Choroid plexus epithelial cell (primary cell): ENCODE measurements at places on chromosomes 5 and 9.

DNA sequence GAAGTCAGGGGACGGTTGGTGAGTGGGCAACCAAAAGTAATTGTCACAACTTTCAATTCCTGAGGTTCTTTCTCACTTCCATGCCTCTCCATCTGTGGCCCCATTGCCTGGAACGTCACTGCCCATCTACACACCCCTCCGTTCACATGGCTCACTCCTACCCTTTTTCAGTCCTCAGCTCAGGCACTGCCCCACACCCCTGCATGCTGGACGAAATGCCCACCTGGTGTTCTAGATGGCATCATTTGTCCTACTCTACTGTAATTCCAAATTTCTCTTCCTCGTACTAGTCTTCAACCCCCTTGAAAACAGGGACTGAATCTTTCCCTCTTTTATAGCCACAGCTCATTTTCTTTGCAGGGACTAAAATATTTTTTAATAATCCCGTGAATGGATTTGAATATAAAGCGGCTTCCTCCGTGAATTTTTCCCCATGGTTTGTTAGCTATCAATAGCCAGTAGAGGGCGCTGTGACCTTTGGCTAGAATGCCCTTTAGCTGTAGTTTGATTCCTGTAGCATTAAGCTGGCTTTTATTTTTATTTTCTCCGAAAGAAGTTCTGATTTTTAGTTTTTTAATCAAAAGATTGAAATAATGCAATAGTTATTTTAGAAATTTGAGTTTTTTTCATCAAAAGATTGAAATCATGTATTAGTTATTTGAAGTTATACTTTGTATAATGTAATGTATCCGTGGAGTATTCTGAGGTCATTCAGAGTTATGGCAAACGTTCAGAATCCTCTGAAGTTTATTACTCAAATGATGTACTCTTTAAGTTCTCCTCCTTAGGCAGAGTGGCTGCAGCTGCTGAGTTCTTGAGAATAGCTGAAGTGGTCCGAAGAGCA, 232.1 kb downstream of the SH3GL2 start:
- peak; percentile 82 for DNase-seq

GRCh38 chr9:114414346-114414745, 26.6 kb upstream of the AKNA start:
- DNase-seq = no peak

GRCh38 chr9:91131433-91131839, 230.3 kb downstream of the AUH start:
- peak; percentile 96 for DNase-seq

DNA sequence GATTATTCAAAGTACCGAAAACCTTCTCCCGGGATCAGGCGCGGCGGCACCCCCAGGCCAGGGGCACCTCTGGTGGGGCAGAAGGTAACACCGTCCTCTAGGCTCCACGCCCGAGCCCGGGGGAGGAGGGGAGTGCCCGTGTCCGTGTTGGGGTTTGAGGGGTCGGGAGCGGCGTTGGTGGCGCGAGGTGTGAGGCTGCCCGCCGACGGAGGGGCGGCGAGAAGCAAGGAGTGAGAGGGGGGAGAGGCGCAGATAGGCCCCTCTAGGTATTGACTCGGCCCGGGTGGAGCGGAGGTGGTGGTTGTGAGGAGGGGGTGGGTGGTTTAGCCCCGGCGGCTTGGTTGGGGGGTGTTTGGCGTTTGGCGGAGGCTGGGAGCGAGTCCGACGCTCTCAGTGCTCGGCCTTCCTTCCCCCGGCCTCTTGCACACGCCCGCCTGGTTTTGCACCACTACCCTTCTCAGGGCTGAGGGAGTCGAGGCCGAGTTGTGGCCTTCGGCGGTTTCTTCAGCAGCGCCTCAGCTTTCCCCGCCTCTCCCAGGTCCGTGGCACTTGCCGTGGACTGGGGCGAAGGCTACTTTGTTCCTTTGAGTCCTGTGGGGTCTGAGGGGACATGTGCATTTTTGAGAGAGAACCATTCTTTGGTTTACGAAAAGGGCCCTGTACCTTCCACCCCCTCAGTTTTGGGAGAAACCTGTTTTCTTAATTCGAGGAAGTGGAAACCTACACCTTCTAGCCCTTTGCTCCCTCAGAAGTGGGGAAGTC, 450 bp downstream of the GPBP1 start:
- DNase-seq = peak; percentile 42

GRCh38 chr5:56735849-56736641, 79.3 kb upstream of the MAP3K1 start:
- DNase-seq = no peak

DNA sequence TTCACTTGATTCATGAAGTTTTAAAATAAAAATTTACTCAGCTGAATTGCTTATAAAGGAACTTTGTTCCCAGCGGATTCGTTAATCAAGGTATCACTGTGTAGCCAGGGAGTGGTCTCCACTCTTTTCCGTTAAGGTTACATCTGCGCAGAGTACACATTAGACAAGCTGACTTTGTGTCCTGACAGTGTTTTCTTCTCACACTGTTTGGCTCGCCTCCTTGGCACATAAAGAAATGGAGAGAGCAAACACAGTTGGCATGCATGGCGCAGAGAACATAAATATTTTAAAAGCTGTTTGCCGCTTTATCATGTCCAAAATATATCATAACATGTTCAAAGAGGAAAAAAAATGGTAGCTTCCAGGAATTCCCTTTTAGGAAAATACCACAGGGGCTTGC, 153.2 kb downstream of the EDIL3 start:
- DNase-seq = no peak

GRCh38 chr5:9617221-9617620, 12.9 kb downstream of the TAS2R1 start:
- no peak for DNase-seq

GRCh38 chr5:112604732-112605630, 132.7 kb upstream of the APC start:
- peak; percentile 4 for DNase-seq

DNA sequence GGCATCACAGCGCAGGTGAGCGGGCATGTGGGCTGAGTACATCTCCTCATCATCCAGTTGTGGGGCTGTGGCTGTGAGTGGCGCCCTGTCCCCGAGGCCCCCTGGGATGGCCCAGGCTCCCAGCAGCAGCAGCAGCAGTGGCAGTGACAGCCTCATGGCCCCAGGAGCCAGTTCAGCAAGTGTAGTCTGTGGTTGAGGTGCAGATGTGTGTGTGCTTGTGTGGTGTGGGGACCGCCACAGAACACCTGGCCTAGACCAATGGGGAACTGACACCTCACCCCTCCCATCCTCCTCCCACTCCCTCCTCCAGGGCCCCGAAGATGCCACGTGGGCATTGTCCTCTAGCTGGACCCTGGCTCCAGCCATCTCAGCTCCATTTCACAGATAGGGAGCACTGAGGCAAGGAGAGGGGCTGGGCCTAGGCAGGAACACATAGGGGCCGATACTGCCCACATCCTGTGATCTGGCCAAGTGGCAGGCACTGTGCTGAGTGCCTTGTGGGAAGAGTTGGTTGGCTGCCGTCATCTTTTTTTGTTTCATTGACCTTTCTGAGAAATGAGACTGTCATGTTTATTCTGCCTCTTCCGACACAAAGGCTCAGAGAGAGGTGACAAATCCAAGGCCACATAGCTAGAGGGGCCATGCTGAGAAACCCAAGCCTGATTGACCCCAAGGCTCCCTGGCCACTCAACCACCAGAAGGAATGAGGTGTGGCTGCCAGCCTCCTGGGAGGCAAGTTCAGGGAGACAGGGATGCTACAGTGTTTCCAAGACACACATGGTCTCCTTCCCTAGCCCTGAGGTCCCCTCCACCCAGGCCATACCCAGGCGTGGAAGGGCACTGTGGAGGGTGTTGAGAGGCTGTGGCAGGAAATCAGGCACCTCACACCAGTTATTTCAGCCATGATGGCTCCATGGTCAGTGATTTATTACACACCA, at the start of gene MZB1:
MZB1 (minus strand) TSS at position 213 of the 938 bp plus-strand sequence; CDS start at position 156, 57 bp downstream.
- DNase-seq = no peak

DNA sequence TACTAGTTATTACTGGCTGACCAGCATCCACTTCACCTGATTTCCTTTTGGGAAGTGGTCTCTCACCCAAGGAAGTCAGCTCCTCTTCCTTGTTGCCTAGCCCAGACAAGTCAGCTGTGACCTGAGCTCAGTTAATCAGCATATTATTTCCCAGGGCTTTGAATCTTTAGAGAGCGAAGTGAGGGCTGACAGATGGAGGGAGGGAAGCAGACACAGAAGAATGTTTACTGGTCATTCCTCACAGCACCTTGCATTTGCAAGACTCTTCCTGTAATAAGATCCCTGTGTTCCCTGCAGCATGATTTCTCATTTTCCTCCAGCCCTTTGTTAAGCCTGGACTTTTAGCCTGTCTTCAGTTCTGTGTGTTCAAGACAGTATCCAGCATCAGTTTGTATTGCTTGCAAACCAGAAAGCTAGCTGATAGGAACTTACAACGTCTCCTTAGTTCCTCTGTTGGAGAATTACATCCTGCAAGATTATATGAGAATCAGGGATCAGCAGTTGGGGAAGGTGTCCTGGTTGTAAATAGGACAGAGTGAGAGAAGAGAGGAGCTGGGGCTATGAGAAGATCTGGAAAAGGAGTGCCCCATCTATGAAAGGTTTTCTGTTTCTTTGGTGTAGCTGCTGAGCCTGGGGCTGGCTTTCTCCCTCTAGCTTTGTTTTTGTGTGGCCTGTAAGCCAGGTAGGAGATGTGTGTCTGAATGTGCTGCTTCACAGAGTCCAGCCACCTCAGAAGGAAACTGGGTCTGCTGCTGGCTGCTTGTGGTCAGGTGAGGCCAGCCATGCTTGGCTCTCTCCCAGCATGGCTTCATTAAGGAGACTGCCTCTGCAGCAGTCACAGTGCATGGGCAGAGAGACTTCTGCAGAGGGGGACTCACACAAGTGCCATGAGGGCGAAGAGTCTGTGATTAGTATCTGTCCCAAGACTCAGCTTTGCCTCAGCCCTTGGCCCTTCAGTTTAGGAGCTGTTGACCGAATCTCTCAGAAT, 50.3 kb downstream of the MAN2A1 start:
- peak; percentile 63 for DNase-seq

GRCh38 chr9:2727966-2728613, 10.8 kb downstream of the KCNV2 start:
- DNase-seq = peak; percentile 88

GRCh38 chr5:53313145-53313544, 167.3 kb upstream of the FST start:
- no peak for DNase-seq

DNA sequence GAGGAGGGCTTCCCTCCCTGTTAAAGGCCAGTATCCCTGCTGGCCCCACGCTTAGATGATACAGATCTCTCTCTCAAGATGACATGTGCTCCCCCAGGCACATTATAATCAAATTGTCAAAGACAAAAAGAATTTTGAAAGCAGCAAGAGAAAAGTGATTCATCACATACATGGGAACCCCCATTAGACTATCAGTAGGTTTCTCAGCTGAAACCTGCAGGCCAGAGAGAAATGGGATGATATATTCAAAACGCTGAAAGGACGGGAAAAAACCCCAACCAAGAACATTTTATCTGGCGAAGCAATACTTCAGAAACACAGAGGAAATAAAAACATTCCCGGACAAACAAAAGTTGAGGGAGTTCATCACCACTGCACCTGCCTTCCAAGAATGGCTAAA, 78.7 kb downstream of the CAMSAP1 start:
- no peak for DNase-seq

GRCh38 chr5:131786900-131787692, 9.7 kb downstream of the FNIP1 start:
- DNase-seq = no peak

GRCh38 chr5:149674686-149675085, 55.4 kb upstream of the PPARGC1B start:
- DNase-seq = no peak

DNA sequence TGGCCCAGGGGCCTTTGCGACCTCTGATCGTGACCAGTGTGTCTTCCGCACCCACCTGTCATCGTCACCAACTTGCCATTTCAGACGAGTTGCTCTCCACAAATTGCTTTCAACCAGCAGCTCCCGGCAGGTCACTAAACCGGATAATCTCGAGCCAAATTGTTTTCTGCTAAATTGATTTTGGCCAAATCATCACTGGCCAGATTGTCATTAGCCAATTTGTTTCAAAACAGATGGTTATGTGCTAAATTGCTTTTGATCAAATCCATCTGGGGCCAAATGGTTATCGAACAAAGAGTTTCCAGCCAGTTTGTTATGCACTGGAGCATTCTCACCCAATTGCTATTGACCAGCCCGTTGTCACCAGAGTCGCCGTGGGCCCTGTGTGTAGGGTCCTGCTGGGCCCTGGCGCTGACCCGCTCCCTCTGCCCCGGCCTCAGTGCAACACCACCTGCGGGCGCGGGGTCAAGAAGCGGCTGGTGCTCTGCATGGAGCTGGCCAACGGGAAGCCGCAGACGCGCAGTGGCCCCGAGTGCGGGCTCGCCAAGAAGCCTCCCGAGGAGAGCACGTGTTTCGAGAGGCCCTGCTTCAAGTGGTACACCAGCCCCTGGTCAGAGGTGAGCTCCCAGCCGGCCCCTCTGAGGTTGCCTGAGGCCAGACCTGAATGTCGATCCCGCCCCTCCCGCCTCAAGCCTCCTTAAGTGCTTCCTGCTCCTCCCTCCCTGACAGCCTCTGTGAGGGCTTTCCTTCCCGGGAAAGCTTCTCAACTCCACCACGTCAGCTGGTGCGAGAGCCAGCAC, 35.6 kb downstream of the ADAMTSL2 start:
- DNase-seq = no peak

GRCh38 chr9:81022177-81022576, 667.2 kb downstream of the TLE1 start:
- peak; percentile 20 for DNase-seq

- DNase-seq = no peak
These were observed 54.3 kb downstream of the PIK3R1 start for GRCh38 chr5:68269820-68270219.

GRCh38 chr9:3001311-3001710, 157.4 kb upstream of the PUM3 start:
- no peak for DNase-seq

DNA sequence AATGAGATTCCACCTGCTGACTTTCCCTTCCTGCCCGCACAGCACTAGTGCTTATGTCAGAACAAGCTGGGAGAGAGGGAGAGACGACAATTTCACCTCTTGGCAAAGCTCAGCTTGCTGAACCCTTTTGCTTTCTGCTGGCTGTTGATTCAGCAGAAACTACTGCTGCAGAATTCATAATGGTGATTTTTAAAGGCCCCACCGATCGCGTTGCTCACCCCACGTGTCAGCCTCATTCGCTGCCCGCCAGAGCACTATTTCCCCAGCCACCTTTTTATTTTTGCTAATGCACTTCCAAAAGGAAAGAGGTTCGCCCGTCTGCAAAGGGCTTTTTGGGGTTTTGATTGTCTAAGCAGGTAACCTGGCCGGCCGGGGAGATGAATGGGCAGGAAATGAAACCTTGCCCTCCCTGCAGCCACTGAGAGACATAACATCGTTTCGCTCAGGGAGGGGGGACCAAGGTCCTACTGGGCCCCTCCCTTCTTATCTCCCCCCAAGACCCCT, 1.3 kb downstream of the PPP2R2B start:
- DNase-seq = no peak

DNA sequence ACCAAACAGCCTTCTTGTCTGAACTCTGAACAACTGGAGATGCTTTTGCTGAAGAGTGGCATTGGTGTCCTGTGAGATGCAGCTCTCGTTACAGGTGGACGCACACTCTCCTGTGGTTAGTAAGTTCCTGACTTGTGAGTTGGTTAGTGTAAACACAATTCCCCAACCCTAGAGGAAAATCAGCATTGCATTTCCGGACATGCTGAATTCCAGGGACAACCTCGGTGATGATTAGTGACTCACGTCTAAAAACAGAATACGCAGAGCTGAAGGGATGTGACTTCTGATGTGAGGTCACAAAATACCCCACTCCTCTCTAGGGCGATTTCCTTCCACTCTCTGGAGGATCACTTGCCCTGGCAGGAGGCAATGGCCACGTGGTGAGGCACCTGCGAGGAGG, 5.0 kb downstream of the OR2V2 start:
- DNase-seq = no peak
